ENCODE measurements at places on chromosomes 11 and 22.

- no peak for DNase-seq
These were observed 19.3 kb downstream of the PATZ1 start for GRCh38 chr22:31326877-31327276.

- DNase-seq = no peak
These were observed 2095.9 kb downstream of the LRRC4C start for GRCh38 chr11:39363571-39363970.

DNA sequence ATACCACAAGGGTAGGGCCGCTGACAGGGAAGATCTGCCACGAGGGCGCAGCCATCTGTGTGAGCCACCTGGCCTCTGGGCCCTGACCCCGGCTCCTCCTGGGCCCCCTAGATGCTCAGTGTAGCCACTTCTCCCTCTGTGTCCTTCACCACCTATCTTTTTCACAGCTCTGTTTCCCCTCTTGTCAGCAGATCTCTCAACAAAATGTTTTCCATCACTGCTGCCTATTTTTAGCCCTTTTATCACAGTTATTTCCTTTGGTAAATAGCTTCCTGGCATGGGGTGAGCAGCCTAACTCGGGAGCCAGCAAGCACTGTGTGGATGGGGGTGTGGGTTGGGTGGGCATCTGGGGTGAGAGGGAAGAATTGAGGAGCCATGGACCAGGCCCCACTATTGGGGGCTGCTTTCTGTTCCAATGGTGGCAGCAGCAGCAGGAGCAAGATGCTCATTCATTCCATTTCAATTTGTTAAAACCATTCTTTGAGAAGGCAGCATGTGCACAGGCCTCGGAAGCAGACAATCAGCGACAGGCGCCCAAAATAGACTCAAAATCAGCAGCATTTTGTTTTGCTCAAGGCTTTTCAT is 135.2 kb upstream of the NAV2 start:
- DNase-seq = no peak

- no peak for DNase-seq
These were observed 29.4 kb upstream of the SORL1 start for GRCh38 chr11:121422675-121423074.

GRCh38 chr11:126118806-126119205 is 56.1 kb upstream of the CDON start:
- DNase-seq = no peak

- DNase-seq = peak; percentile 63
These were observed 72.4 kb downstream of the ZNRF3 start for GRCh38 chr22:28955817-28956216.

- no peak for DNase-seq
These were observed 84.9 kb downstream of the CTTN start for GRCh38 chr11:70483077-70483861.

- DNase-seq = no peak
These were observed 35.1 kb upstream of the CYP2R1 start for GRCh38 chr11:14927146-14927545.

- DNase-seq = no peak
These were observed 281.6 kb upstream of the C11orf87 start for GRCh38 chr11:109140426-109140825.

GRCh38 chr11:27242591-27242990 is 120.4 kb downstream of the CCDC34 start:
- DNase-seq = no peak

DNA sequence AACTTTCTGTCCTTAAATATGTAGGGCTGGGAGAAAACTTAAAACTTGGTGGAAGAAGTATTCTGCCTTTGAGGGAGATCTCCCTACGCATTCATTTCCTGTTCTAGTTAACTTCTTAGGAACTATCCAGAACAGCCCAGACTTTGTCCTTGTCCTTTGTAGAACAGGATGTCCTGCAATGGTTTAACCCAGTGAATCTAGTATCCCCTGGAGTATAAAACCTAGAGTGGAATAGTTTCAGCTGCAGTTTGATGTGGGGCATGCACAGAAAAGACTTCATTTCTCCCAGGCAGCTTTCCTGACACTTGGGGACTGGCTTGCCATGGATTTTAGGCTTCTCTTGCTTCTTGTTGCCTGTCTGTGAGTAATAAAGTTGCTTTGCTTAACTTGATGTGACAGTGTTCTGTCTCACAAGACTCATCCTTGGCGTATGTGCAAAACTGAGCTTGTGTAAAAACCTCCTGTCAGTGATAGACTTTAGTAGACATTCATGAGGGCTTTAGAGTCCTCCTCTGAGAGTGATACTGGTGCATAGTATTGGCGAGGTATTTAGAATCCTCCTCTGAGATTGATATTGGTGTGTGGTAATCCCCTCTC is 28.2 kb downstream of the ARHGAP42 start:
- DNase-seq = no peak

DNA sequence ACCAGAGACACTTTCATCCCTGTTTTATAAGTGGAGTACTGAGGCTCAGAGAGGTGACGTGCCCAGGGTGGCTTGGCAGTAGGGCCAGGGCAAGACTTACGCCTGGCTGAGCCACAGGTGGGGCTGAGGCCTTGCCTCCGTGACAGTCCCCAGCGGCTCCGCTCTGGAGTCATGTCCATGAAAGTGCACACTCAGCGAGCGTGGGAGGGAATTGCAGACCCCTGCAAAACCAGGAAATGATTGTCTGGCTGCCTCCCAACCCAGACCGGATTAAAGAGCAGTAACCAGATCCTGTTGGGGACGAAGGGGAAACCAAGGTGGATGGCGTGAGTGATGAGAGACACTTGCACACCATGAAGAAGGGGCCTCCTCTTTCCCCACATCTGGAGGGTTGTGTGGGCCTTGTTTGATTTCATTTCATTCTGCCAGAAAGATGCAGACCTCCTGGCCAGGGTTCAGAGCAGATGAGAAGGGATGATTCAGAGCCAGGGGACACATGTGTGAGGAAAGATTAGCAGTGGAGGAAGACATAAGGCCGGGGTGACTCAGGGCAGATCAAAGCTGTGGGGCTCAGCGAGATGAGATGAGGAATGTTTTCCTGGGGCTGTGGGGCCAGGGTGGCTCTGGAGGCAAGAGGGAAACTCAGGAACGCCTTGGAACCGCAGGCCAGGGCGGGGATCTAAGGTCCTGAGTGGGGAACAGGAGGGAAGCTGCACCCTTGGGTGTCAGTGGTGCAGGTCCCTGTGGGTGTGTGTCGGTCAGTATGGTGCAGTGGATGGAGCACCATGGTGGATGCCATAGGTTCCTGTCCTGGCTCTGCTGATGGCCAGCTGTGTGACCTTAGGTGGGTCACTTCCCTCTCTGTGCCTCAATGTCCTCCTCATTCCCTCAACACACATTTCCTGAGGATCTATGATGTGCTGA is 29.9 kb upstream of the LRRC32 start:
- no peak for DNase-seq

DNA sequence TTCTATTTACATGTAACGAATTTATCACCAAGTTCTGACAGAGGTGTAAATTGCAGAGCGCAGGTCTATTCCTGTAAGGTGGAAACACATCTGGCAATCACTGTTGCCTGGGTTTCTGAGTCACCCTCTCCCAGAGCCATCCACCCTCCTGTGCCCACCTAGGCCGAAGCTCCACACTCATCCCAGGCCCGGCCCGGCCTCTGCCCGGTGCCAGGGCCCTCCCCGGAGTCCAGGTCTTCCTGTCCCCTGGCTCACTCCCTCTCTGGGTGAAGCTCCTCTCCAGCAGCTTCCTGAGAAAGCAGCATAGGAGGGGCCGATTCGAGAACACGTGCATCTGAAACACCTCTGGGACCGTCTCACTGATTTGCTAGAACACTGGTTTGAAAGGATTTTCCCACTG is 308.2 kb downstream of the SHANK2 start:
- DNase-seq = no peak

- DNase-seq = no peak
These were observed 7.6 kb upstream of the MUC5AC start for GRCh38 chr11:1150116-1150515.

- DNase-seq = no peak
These were observed 16.5 kb downstream of the KCTD21 start for GRCh38 chr11:78171951-78172350.

- DNase-seq = no peak
These were observed 21.7 kb downstream of the FANCF start for GRCh38 chr11:22603933-22604332.

GRCh38 chr22:22022255-22022840 is 39.8 kb upstream of the TOP3B start:
- DNase-seq = no peak

- DNase-seq = no peak
These were observed 373.2 kb downstream of the DDX10 start for GRCh38 chr11:109037856-109038780.

DNA sequence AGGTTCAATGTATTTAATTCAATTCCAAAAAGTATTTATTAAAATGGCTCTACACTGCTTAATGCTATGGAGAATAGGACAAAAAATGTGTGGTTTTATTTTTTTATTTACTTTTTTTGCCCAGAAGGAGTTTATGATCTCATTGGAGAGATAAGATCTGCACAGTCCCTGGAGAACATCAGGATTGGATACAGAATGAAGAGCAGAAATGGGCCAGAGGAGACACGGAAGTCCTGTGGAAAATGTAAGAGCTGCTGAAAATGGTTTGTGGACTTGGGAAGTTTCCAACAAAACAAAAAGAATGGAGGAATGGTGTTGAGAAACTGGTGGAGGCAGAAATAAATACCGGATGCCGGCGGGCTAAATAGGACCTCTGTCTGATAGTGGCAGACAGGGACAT is 554.6 kb downstream of the OPCML start:
- no peak for DNase-seq

DNA sequence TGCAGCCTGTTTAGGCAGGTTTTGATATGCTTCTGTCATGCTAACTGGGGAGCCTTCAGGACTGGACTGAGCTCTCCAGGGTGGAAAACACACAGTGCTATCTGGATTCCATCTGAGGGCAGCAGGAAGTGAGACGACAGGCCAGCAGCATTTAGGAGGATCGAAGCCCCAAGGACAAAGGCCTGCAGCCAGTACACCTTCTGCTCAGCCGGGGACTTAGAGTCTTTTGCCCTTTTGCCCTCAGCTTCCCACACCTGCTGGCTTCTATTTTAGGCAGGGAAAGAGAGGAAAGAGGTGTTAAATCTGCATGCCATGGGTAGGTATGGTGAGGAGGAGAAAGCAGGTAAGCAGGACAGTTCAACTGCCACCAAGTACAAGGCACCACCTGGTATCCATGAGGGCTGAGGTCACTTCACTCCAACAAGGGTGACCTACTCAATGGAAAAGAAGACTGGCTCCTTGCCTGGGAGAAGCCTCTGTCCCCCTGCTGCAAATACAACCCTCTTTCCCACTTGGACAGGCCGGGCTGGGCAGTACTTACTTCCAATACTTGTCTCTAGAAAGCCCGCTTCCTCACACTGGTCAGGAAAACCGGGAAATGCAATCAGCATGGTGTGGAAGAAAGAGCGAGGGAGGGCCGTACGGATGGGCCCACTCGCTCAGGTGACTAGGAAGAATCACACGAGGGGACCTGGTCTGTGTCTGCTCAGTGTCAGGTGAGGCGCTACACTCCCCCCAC is 12.3 kb downstream of the LARGE2 start:
- DNase-seq = no peak

DNA sequence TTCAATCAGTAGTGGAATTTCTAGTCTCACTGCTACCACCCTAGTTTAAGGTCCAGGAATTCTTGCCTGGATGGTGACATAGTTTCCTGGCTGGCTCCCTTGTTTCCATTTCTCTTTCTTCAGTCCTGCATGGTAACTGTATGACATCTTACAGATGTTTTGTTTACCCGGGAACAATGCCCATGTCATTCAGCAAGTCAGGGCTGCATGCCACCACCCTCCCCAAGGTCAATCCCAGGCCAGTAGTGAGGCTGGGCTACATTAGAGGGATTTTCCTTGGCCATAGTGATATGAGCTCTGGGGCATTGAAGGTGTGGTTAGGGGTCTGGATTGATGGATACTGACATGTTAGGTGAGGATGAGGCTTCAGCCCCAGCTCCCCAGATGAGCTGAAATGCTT is 114.9 kb upstream of the E2F8 start:
- DNase-seq = no peak

GRCh38 chr11:111570796-111571195 is 30.3 kb downstream of the LAYN start:
- DNase-seq = no peak

- no peak for DNase-seq
These were observed 25.5 kb downstream of the NPAT start for GRCh38 chr11:108196901-108197300.

DNA sequence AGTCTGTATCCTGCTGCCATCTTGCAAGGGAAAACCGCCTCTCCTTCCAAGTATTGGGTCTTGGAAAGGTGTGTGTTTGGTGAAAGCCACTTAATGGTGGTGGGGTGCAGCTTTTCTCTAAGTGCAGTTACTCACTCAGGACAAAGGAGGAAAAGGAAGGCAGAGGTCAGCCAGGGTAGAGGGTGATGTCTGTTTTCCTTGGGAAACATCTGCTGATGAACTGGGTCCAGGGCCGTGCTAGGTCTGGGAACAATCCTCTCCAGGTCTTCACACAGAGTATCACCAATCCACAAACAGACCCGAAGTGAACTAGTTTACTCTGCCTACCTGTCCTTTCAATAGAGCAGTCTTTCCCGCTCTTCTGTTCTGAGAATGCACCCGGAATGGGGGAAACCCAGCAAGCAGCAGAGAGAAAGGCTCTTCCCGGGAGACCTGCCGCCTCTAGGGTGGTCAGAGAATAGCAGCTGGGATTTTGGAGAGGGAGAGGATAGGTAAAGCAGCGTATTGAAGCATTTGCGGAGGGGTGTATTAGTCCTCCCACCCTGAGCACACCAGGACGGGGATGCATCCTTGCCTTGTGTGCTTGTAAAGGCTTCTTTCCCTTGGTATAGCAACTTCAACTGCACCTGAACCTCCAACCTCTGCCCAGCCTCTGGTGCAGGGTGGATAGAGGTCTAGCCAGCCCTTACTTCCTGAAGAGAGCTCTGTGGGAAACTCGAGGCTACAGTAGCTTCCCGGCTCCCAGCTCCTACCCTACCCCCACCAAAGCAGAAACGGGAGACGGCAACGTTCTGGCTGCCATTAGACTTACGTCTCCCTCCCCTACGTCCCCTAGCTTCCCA is 20.7 kb downstream of the LHFPL7 start:
- no peak for DNase-seq

- no peak for DNase-seq
These were observed 37.0 kb upstream of the PRDM11 start for GRCh38 chr11:45109400-45109799.

- no peak for DNase-seq
These were observed 4.9 kb downstream of the MMP13 start for GRCh38 chr11:102950622-102951081.

GRCh38 chr11:84721561-84721961 is 905.6 kb downstream of the DLG2 start:
- DNase-seq = no peak

DNA sequence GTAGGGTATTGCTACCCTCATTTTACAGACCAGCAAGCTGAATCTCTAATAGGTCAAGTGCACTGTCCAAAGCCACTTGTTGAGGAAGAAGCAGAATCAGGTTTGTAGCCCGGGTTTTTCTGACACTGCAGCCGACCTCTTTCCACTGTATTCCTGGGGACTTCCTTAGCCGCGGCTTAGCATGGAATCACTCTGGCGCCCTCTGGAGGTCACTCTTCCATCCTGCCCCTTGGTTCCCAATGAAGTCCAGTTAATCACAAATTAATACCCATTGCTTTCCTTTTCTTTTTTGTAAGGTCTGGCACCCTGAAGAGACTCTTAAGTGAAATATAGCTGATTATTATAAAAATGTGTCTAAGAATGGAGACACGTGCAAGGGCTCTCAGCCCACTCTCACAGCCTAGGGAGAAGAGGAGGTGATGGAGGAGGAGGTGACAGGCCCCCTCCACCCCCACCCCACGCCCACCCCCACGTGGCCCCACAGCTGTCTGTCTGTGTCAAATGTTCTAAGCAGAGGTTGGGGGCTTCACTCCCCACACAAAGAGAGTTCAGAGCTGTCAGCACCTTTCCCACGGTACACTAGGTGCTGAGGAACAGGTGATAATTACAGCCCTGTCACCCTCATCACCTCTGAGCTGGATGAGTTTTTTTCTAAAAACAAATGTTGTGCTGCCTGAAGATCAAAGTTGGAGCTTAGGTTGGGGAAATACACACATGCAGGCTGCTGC is 57.7 kb upstream of the DRD2 start:
- DNase-seq = peak; percentile 6

All from activated CD8-positive, alpha-beta memory T cell treated with anti-CD3 and anti-CD28 coated beads for 4 hours (primary cell).